Activated CD8-positive, alpha-beta memory T cell treated with anti-CD3 and anti-CD28 coated beads, Interleukin-2, amount 10 ng/mL, durations not matched to agents 7 days and 5 days (primary cell): ENCODE measurements at places on chromosomes 11 and 22. TPM values are rescaled to one million over a fixed set of nuclear protein-coding genes. Genes with fewer than 3 reads are reported as not detected.

The POU2F3 gene
- not detected for total RNA-seq

The MAPK11 gene
- total RNA-seq = 16.5 TPM

The HBG1 gene
- not detected for total RNA-seq

The SCGB1D2 gene
- not detected for total RNA-seq

GRCh38 chr22:45969801-45970470, 7.0 kb downstream of the WNT7B start:
- no peak overlapping the region for H3K27ac ChIP-seq
- peaks cover 2% of the 10 kb centered on the region for H3K4me1 ChIP-seq
- H3K27me3 ChIP-seq = peaks cover 60% of the 10 kb centered on the region
- H3K36me3 ChIP-seq = no peaks in the 10 kb centered on the region
- no peak for DNase-seq
- no peak overlapping the region for H3K4me3 ChIP-seq

DNA sequence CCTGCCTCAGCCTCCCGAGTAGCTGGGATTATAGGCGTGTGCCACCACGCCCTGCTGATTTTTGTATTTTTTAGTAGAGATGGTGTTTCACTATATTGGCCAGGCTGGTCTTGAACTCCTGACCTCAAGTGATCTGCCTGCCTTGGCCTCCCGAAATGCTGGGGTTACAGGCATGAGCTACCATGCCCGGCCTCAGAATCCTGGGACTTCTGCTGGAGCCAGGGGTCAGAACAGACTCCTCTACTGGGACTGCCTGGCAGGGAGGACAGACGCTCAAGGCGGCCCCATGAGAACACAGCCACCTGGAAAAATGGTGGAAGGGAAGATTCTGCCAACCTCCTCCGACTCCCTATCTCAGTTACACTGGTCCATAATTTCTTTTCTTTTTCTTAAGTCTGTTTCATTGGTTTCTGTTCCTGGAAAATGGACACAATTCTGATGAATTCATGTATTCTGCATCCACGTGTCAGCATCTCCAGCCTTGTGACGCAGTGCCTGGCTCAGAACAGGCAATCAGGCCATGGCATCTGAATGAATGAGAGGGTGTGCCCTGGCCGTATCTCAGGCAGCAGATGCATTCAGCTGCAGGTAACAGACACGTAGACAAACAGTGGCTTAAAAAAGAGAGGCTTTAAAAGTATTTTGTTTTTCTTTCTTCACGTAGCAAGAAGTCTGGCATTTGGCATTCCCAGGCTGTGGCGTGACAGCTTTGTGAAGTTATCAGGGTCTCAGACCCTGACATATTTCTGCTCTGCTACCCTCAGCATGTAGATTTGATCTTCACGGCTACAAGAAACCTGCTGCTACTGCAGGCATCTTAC, 4.8 kb downstream of the SMIM38 start:
- H3K27ac ChIP-seq = no peak overlapping the region
- H3K36me3 ChIP-seq = no peaks in the 10 kb centered on the region
- no peak overlapping the region for H3K4me3 ChIP-seq

GRCh38 chr11:102513869-102514268, 16.7 kb downstream of the MMP7 start:
- H3K27ac ChIP-seq = no peak overlapping the region
- peaks cover 2% of the 10 kb centered on the region for H3K27me3 ChIP-seq
- no peaks in the 10 kb centered on the region for H3K36me3 ChIP-seq
- no peaks in the 10 kb centered on the region for H3K4me1 ChIP-seq
